Inflammatory macrophage treated with lipopolysaccharide for 1 hour (primary cell): ENCODE measurements at places on chromosomes 2 and 18.
A peak's percentile ranks its signal among the peaks of the same experiment; 100 is the strongest.

DNA sequence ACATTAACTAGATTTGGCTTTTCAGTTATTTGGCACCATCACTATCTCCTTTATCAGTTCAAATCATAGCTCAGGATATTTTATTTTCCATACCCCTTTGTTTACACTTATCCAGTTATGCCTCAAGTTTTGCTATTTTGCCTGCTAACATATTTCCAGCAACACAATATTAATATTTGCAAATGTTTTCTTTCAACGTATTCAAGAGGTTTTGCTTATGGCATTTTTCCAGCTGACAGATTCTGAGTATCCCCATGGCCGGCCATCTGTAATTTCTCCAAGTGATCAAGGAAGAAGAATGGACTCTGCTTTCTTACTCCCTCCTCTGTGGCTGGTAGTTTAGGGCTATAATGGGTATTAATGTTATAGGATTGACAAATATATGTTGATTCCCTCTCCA, 49.4 kb downstream of the RND3 start:
- DNase-seq: no peak

GRCh38 chr18:77993188-77993981, 743.7 kb downstream of the GALR1 start:
- no peak for DNase-seq

GRCh38 chr2:45470531-45470930, 140.5 kb downstream of the SRBD1 start:
- DNase-seq: no peak

DNA sequence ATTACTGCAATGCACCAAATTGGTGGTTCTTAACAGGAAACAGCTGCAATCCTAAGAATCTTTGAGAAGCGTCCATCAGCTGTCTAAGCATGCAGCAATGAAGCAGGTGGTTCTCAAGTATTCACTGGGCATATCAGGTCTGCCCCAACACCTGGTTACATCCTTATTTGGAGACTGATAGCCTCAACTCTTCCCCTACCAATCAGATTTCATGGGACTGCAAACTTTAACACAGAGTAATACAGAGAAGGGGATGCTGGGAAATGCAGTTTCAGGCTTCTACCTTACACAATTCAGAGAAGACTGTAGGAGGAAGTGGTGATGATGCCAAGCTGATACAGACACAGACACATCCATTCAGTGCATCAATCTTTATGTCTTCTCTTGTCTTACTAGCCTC, 240.5 kb downstream of the BCL2 start:
- peak; percentile 44 for DNase-seq

DNA sequence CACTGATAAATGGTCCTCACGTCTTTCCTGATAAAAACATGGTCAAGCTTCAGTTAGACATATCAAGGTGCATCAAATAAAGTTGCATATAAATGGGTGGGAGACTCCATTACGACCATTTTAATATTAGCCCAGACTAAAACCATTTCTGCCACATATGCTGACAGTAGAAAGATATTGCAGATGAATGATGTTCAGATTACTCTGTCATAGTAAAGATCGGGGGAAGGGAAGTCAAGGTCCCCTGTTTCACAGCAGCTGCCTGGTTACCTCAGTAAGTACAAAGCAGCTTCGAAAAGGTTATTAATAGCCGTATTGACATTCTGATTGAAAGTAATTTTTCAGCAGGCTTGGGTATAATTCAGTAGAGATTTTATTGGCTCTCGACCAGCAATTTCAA, 927.7 kb upstream of the CDH2 start:
- DNase-seq: no peak

- peak; percentile 68 for DNase-seq
These were observed 46.7 kb upstream of the CDKL4 start for GRCh38 chr2:39290433-39290832.

DNA sequence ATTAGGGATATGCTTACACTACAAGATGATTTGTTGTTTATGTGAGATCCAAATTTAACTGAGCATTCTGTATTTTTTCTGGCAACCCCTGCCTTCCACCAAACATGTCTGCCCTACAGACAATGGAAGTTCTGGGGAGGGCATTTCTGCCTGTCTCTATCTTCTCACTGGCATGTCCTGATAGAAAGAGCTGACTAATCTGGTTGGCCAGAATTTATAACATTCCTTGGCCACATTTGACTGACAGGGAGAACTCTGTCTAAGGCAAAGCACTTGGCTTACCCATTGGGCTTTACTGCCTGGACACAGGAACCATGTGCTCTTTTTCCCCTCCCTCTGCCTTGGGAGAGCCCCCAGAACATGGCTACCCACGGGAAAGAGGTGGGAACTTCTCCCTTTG, 70.6 kb upstream of the TMEM178A start:
- DNase-seq: no peak

GRCh38 chr2:176566496-176566895, 297.3 kb downstream of the MTX2 start:
- DNase-seq: no peak

DNA sequence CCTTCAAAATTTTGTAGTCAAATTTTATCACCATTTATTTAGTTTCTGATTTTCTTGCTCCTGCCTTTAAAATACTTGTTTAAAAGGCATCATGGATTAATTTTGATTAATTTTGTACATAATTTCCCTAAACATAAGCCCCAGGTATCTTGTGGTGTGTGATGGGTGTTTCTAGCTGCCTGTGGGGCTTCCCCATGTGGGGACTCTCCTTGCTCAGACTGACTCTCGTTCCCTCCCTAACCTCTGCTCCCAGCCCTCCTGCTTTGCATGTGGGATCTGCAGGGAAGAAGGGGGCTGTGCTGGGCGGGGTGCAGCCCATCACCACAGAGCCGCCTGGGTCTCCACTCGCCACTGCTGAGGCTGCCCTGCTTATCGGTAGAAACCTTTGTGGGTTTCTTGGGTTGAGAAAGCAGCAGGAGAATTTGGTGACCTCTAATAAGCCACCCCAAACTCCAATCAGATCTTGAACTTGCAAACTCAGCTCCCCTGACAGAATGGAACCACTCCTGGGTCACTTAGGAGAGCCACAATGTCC, 72.5 kb downstream of the MRPS9 start:
- DNase-seq: no peak

DNA sequence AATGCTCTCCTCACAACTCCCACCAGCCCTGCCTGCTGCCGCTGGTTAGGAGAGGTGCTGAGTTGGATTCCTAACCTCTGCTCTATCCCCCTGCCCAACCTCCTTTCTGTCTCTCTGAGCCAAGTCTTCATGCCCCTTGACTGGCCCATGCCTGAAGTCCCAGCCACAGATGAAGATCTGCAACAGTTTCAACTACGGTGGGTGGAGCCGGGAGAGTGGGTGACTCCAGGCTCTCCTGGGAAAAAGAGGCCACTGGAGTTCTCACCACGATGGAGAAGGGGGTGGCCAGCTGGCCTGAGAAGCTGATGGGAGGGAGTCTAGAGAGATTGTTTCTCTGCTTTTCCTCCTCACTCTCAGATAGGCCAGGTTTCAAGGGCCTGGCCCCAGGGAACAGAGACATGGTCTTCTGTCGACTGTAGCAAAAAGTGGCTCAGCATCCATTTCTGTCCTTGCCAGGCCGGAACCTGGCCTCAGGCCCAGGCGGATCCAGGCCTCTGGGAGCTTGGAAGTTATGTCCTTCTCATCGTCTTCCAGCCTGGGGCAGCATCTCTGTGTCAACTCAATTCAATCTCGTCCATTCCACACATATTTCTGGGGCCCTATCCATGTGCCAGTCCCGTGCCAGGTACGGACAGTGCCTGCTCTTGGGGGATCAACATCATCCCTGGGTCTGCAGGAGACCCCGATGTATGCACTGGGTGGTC, 75.3 kb downstream of the INHBB start:
- DNase-seq: no peak

- no peak for DNase-seq
These were observed 44.4 kb upstream of the TWSG1 start for GRCh38 chr18:9290156-9290555.

DNA sequence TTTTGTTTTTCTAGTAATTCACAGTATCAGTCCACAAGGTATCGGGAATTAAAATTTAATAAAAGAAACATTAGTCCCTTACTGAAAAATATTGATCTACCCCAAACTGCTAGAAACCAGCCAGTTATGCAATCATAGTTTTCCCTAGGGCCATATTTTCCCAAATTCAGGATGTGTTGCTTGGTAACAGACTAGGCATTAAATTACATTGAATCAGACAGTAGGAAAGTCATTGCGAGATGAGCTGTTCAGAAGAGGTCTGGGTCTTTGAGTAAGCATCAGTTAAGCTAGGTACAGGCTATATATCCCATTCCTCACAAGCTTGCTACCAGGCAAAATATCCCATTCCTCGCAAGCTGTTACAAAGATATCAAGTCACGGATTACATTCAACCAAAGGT, 123.0 kb upstream of the CCDC150 start:
- no peak for DNase-seq

- no peak for DNase-seq
These were observed 32.4 kb upstream of the ATL2 start for GRCh38 chr2:38409156-38410102.

GRCh38 chr2:75284345-75284744, 85.0 kb upstream of the TACR1 start:
- peak; percentile 61 for DNase-seq

GRCh38 chr2:138271467-138271866, 230.1 kb upstream of the SPOPL start:
- no peak for DNase-seq

GRCh38 chr2:144666032-144666431, 146.1 kb upstream of the ZEB2 start:
- DNase-seq: peak; percentile 70

GRCh38 chr2:207603486-207603885, 21.7 kb downstream of the METTL21A start:
- no peak for DNase-seq

- DNase-seq: no peak
These were observed 53.2 kb downstream of the VWA3B start for GRCh38 chr2:98140210-98140609.

- no peak for DNase-seq
These were observed 11.5 kb upstream of the FEZ2 start for GRCh38 chr2:36609507-36609906.

DNA sequence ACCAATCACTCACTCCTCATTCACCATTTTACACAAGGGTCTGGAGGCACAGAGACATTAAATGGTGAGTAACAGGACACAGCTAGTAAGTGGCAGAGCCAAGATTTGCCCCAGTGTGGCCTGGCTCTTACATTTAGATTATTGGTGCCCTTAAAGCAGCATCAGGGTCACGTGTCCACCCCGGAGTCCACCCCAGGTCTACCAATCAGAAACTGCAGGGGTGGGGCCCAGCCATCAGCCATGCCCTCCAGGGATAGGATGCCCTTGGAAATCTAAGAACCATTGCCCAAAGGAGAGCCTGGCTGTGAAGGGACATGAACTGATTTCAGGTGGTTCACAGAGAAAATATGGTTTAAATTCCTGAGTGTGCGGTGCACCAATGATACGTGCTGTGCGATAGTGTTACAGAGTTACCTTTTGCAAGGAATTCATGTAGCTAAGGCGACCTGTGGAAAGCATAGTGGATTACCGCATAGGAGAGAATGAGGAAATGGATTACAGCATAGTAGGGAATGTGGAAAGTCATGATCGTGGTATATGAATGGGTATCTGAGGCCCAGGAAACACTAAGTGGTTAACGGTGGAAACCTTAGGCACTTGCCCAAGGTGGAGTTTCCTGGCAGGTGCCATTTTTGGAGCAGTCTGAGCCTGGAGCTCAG, 17.8 kb downstream of the IGFBP5 start:
- no peak for DNase-seq

GRCh38 chr18:3245853-3246634, 1.6 kb upstream of the MYL12A start:
- peak; percentile 87 for DNase-seq

GRCh38 chr18:6951336-6952090, 166.1 kb downstream of the LAMA1 start:
- no peak for DNase-seq

- DNase-seq: no peak
These were observed 158.0 kb upstream of the TWIST2 start for GRCh38 chr2:238689871-238690389.

DNA sequence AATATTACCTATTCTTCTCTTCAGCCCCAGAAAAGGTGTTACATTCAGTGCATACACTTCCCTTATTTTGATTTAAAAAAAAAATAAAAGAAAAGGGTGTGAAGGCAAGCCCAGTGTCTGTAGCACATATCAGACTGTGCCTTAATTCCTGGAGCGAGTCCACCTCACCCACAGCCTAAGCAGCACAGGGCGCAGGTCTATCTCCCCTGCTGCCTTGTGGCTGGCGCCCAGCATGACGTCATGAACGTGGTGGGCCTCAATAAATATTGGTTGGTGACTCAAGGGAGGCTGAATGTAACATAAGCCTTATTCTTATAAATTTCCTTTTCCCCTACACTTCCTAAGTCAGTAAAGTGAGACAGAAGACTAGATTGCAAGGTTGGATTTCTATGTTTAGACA, 26.4 kb downstream of the ST3GAL5 start:
- no peak for DNase-seq

DNA sequence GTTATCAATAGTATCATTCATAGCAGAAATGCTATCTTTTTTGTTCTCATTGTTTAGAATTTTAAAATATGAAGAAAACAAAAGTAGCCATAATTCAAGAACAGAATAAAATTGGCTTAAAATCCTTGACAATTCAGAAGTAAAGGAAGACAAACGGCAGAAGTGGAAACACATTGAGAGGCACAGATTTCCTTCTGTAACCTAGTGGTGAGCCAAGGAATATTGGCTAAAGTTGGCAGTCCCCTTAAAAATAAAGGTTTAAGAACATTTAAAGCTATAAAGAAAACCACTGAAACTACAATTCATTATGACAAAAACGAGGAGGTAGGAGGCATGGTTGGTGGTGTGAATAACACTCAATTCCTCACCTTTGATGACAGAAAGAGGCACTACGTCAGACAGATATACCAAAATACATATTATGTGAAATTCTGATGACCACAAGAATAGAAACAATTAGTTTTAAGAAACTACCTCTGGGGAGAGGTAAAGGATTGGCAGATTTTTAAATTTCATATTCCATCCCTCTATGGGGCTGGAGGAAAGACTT, 42.3 kb downstream of the SFT2D3 start:
- DNase-seq: no peak

DNA sequence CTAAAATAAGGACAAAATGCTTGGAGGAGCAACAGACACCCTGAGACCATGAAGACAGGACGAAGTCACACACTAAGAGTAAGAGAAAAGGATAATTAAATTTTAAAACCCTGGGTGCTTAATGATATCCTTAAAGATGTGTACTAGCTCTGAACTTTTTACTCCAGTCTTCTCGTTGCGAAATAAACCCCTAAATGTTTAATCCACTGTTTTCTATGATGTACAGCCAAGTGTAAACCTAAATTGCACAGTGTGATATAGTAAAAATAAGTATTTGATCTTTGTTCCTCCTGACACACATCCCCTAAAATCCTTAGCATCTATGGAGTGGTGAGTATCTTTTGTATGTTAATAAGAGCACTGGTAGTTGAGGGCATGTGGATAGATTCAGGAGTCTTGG, 157.5 kb upstream of the PKDCC start:
- no peak for DNase-seq

GRCh38 chr2:118539290-118539689, 308.2 kb downstream of the EN1 start:
- peak; percentile 3 for DNase-seq

- no peak for DNase-seq
These were observed 517.5 kb upstream of the SPHKAP start for GRCh38 chr2:228698963-228699362.

- DNase-seq: no peak
These were observed 17.8 kb upstream of the DGKD start for GRCh38 chr2:233336541-233336940.
